ENCODE measurements at places on chromosomes 12 and 14.

GRCh38 chr12:54428050-54429013 lies 9.3 kb upstream of the ITGA5 start:
- DNase-seq = no peak

- DNase-seq = no peak
Measured at GRCh38 chr12:95970905-95971304, 25.2 kb downstream of the HAL start.

GRCh38 chr12:68240079-68240478 lies 13.3 kb downstream of the IL22 start:
- no peak for DNase-seq

DNA sequence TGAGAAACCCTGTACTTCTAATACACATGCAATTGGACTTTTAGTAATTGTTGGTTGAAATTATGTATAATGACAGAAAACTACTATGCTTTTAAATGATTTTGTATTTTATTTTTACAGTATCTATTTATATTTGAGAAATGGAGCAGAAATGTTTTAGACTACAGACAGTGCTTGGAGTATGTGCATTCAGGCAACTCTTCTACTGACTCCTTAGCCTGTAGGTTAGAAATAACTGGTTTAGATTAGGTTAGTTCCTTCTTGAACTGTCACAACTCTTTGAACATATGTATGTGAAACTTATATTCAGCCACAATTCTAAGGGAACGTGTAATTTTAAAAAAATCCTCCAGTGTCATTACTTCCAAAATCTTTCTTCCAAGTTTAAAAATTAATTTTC lies 1.7 kb downstream of the FGFR1OP2 start:
- DNase-seq = peak; percentile 41

- DNase-seq = no peak
Measured at GRCh38 chr14:20659813-20660395, 18.4 kb upstream of the OR6S1 start.

GRCh38 chr12:65192963-65193516 lies 23.7 kb downstream of the LEMD3 start:
- no peak for DNase-seq

- DNase-seq = no peak
Measured at GRCh38 chr12:68269779-68270178, 16.4 kb upstream of the IL22 start.

- no peak for DNase-seq
Measured at GRCh38 chr14:94397289-94398181, 9.1 kb upstream of the SERPINA1 start.

- DNase-seq = peak; percentile 81
Measured at GRCh38 chr14:49971156-49972130, 78.6 kb downstream of the ARF6 start.

- DNase-seq = no peak
Measured at GRCh38 chr14:69087061-69087461, 65.9 kb downstream of the DCAF5 start.

- DNase-seq = no peak
Measured at GRCh38 chr12:1706632-1706980, 15.7 kb downstream of the ADIPOR2 start.

DNA sequence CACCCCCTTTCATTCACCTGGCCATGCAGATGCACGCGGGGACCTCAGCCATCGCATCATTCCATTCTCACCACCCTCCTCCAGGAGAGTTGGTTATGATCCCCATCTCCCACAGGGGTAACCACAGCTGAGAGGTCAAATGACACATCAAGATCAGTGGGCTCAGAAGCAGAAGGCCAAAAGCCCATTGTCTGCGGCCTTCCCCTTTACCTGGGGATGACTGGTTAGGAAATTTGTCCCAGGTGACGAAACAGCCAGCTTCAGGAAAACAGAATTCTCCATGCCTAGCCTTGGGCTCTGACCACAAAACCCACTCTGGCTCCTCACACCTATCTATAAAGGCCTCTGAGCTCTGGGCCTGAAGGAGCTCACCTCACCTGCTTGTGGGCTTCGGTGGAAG lies 36.1 kb downstream of the ZFP36L1 start:
- DNase-seq = no peak

GRCh38 chr12:49086116-49086515 lies 8.5 kb downstream of the DHH start:
- no peak for DNase-seq

GRCh38 chr14:60662982-60663381 lies 13.7 kb upstream of the SIX1 start:
- no peak for DNase-seq

- DNase-seq = no peak
Measured at GRCh38 chr12:92803903-92804302, 101.1 kb downstream of the PLEKHG7 start.

DNA sequence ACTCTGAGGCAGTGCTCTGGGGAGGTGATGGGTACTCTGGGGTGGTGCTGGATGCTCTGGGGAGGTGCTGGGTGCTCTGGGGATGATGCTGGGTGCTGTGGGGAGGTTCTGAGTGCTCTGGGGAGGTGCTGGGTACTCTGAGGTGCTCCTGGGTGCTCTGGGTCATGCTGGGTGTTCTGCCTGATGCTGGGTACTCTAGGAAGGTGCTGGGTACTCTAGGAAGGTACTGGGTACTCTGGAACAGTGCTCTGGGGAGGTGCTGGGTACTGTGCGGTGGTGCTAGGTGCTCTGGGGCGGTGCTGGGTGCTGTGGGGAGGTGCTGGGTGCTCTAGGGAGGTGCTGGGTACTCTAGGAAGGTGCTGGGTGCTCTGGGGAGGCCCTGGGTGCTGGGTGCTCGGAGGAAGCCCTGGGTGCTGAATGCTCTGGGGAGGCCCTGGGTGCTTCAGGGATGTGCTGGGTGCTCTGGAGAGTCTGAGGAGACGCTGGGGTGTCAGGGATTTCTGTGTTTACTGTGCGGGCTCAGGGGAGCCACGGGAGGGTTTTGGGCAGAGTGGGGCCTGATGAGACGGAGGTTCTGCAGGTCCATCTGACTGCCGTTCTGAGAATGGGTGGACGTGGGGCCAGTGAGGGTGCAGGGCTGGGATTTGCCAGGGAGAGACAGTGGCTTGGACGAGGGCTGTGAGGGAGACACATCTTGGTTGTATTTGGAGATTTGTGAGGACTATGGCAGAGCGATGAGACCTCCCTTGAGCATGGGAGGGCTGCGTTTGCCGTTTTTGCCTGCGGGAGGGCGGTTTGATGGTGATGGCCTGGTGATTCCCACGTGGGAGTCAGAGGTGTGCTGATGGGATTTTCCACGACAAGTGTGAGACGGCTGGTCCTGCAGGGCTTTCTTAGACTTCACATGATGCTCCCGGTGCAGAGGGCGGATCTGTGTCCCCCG lies 30.0 kb downstream of the MMP17 start:
- no peak for DNase-seq

DNA sequence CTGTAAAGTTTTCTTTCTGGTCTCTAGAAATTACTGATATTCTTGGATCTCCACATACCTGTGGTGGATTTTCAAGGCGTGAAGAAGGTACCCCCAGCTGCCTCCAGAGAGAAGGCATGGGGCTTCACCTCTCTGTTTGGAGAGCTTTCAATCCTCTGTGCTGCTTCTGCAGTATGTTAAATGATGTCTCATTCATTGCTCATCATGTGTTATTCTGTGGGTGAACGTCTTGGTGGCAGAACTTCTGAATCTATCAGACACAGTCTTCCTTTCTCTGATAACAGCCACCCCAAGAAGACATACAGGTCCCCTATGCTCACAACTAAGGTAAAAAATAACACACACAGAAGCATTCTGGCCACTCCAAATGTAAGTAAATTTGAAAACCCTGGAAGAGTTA lies 221.3 kb upstream of the TMEM260 start:
- DNase-seq = no peak

DNA sequence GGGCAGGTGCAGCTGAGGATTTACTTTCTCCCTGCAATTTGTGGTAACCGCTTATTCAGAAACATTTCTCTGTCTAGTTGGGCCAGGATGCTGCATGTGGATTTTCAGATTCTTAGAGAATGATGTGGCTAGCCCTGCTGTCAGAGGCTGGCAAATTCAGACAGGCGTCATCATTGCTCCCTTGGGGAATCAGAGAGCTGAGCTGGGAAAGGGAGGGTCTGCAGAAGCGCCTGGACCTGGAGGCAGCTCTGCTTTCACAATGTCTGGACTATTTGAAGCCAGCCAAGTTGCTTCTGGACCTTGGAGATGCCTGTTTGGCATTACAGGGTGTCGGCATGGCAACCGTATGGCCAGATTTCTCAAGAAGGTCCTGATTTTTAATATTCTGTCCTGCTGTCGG lies 3.4 kb downstream of the GALNT16 start:
- DNase-seq = no peak

DNA sequence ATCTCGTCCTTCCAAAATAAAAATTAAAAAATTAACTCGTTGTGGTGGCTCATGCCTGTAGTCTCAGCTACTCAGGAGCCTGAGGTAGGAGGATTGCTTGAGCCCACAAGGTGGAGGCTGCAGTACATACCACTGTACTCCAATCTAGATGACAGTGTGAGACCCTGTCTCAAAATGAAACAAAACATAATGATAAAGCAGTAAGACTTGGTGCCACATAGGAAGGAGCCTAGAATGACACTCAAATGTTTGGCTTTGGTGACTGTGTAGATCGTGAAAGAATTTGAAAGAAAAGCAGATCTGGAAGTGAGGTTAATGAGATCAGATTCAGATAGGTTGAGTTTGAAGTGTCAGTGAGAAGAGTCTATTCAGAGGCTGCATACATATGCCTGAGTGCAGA lies 150.1 kb upstream of the ATP2B1 start:
- DNase-seq = no peak

DNA sequence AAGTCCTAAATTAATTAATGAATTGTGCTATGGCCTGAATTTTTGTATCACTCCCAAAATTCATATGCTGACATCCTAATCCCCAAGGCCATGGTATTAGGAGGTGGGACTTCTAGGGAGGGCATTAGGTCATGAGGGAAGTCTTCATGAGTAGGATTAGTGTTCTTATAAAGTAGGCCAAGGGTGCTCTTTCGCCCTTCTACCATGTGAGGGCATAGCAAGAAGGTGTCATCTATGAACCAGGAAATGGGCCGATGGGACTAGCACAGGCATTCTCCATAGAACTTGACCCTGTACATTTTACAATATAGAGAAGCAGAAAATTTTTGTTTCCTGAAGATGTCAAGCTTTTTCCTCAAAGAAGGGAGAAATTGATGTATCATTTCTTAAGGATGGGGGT lies 12.5 kb downstream of the SYT10 start:
- peak; percentile 59 for DNase-seq

DNA sequence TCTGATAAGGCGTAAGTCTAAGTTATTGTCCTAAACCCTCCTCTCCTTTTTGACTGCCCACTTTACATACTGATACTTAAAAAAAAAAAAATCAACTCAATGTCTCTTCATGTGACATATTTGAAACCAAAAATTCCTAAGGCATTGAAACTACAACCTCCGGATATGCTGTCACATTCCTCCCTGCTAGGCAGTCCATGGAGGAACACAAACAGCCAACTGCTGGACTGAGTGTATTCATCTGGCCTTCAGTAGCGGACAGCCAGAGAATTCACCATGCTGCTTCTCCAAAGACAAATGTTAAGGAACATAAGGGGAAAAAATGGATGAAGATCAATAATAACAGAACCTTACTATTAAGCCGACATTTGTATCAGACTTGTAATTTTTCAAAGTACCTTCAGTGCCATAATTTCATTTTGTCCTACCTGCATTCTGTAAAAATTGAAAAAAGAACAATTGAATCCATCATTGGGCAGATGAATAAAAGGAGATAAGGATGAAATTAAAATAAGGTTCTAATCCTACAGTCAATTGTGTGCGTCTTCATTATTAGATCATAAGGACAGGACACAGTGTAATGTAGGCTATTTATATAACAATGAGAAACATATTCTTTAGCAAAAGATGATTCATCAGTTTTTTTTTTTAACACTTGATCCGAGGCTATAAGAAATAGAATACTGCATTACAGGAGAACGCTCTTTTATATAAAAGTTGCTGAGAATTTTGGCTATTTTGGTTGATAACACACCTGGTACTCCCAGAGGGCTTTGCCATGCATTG lies 12.2 kb downstream of the RERG start:
- no peak for DNase-seq

DNA sequence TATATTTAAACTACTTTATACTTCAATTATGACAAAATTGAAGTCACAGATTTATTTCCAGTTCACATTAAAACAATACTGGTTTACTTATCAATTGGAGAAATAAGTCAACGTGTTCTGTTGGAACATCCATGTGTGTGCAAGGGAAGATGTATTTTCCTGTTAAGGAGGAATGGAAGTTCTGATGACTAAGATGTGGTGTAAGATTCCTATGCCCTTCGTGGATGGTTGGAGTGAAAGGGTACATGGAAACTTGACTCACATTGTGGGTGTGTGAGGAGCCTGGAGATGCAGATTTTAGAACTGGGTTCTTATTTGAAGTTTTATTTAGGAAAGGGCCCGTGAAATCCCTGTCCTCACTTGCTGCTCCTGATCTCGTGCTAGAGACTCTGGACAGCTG lies 95.3 kb downstream of the CATSPERB start:
- DNase-seq = no peak

DNA sequence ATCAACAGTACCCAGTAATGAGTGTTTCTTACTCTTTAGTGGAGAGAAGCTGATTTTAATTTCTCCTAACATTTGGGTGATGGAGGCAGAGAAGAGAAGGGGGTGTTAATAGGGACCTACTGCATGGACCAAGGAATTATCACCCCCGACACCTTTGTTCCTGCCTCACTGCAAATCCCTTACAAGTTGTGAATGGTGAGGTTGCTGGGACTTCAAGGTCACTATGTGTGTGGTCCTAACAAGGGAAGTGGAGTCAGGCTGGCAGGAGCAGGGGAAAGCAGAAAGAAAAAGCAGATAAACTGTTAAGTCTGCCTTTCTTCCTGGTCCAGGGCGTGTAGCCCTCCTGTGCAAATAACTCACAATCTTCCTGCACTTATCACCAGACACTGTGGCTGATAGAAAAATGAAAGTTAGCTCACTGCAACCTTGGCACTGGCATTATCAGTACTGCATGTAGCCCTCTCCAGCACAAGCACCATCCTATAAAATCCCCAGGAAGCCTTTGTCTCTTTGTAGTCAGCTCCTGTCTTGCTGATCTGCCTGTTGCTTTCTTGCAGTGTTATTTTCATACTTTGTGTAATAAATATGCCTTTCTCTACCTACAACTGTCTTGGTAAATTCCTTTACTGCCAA lies 112.3 kb upstream of the DNM1L start:
- no peak for DNase-seq

- DNase-seq = no peak
Measured at GRCh38 chr12:111462210-111462769, 56.6 kb downstream of the SH2B3 start.

DNA sequence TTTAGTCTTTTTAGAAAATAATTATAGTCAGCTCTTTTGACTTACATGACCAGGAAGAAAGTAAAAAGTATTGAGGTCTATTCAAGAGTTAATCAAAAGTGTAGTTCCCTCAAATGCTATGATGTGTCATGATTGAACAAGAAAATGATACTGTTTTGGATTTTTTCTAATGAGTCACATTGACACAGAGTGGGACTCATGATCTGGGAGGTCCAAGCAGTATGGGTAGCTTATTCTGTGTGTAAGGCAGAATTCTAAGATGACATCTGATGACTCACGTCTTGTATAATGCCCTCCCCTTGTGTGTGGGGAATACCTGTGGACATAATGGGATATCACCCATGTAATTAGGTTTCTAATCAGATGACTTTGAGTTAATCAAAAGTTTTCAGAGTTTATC lies 178.1 kb upstream of the DDHD1 start:
- DNase-seq = no peak
